ENCODE measurements at places on chromosomes 2 and 18.

- DNase-seq, result no peak
Measured at GRCh38 chr2:195782156-195782555, 125.1 kb downstream of the SLC39A10 start.

DNA sequence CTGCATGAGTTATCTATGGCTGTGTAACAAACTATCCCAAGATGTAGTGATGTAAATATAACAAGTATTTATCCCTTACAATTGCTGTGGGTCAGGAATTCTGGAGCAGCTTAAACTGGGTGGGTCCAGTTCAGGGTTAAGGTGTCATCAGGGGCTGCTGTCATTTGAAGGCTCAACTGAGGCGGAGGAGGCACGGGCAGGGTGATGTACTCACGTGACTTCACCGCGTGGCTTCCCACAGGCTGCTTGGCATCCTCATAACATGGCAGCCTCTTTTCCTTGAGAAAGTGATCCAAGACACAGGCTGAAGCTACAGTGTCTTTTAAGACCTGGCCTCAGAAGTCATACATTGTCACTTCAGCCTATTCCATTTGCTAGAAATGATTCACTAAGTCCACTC, 125.8 kb downstream of the PTGR3 start:
- no peak for DNase-seq

DNA sequence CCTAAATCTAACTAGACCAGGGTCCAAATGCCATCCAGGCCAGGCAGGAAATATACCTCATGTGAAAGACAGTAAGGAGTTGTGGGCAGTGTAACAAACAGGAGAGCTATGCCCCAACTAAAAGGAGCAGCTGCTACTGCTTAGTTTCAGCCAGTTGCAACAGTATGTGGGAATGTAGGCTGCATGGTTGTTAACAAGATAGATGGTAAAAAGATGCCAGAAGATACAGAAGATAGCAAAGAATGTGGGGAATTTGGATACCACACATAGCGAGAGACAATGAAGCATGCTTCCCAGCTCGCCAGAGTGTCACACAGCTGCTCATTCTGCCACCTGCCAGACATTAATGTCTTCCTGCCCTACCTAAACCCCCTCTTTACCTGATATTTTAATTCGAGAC, 39.4 kb upstream of the CYBRD1 start:
- DNase-seq, result no peak

DNA sequence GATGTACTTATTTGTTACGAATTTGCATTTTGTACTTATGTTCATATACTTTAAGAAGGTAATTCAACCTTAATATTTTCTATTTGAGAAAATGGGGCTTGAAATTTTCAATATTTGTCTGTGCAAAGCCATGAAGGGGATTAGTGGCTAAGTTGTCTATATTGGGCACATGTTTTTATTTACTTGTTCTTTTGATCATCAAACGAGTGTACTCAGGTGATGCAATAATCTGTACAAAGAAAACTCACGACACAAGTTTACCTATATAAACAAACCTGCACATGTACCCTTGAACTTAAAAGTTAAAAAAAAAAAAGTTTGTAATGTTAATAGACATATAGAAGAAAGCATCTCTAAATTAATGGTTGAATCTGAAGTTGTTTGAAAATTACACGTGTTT, 658.9 kb upstream of the SYT4 start:
- DNase-seq, result no peak

- DNase-seq, result no peak
Measured at GRCh38 chr2:107303964-107304363, 418.0 kb upstream of the ST6GAL2 start.

Data from muscle of arm (tissue), 14 donors.